Stimulated activated CD8-positive, alpha-beta memory T cell treated with anti-CD3 and anti-CD28 coated beads, Interleukin-2, amount 100 ng/mL, for 1 hour (primary cell): ENCODE measurements at places on chromosomes 1 and 21.

DNA sequence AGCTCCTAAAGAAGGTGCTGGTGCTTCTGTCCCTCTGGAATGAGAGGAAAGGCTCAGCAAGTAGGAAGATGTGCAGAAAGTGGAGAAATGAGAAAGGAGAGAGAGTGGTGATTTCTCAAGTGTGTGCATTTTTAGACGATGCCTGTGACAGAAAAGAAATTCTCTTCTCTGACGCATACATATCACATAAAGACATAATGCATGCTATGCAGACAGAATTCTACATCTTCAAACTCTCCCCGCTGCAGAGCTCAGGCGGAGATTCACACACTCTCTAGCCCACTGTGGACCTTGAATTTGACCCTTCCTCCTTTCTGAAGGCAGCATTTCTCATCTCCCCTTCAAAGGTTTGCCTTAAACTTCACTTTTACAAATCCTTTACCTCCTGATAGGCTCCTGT, 52.0 kb upstream of the CAMK1G start:
- no peak for DNase-seq

DNA sequence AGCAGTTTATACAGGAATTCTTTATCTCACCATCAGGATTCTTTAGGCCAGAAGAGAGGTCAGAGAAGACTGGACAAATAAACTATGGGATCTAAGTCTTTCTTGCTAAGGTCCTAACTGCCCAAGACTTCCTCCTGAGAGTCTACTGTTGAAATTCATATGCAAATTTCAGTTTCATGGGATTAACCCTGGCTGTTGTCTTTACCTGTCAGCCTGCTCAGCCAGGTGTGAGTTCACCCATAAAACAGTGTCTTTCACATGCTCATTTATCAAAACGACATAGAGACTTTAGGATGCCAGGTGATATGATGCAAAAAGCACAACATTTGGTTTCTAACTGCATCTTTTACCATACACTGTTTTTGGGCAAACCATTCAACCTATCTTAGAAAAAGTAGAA, 211.0 kb downstream of the PDE4B start:
- DNase-seq, result no peak

DNA sequence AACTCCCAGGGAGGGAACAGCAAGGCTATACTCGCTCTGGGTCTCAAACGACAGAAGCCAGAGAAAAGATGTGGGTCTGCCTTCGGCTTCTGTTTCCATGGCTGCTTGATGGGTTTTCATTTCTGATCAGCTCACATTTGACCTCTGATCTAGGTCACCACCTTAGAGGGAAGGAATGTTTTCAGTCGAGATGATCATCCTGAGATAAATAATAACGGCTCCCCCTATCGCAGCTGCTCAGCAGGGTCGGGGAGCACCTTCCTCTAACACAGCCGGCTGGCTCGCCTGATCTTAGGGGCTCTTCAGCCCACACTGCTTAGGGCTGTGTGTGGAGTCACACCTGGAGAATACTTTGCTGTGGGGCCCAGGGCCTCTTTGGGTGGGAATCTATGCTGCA, 53.1 kb upstream of the ZNF648 start:
- DNase-seq, result no peak

- no peak for DNase-seq
These were observed 177.5 kb downstream of the HIVEP3 start for GRCh38 chr1:41741244-41741643.

DNA sequence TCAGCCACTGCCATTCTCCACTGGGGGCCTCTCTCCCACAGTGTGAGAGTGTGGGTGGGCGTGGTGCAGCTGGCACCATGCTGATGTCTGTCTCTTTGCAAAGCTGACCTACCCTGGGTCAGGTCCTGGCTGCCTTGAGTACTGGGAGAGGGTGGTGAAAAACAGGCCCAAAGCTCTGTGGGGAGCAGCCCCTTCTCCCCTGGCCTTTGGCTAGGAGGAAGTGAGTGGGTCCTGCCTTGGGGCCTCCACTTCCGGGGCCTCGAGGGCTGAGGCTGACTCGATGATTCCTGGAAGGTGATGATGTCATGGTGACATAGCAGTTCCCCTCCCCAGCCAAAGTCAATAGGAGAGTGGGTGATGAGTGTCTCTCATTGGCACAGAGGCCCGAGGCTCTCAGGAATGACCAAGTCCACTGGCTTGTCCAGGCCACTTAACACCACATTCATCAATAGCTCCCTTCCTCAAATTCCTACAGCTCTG, 53.0 kb downstream of the IER5 start:
- DNase-seq, result no peak

DNA sequence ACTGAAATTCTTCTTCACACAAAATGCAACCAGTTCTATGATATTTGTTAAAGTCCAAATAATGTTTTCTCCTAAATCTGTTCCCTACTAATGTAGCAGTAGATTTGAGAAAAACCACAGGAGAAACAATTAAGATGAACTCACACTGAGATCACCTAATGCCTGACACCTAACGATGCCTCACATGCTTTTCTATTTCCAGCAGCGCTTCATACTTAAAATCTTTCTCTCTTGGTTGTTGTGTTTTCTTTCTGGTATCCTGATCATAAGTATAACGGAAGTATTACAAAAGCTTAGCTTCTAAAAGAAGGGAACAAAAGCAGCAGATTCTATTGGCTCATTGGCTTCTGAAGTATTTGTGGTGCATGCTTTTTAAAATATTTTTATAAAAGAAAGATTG, 267.2 kb upstream of the SGIP1 start:
- no peak for DNase-seq

- DNase-seq, result no peak
These were observed 63.3 kb upstream of the LRRC8D start for GRCh38 chr1:89757532-89757931.

DNA sequence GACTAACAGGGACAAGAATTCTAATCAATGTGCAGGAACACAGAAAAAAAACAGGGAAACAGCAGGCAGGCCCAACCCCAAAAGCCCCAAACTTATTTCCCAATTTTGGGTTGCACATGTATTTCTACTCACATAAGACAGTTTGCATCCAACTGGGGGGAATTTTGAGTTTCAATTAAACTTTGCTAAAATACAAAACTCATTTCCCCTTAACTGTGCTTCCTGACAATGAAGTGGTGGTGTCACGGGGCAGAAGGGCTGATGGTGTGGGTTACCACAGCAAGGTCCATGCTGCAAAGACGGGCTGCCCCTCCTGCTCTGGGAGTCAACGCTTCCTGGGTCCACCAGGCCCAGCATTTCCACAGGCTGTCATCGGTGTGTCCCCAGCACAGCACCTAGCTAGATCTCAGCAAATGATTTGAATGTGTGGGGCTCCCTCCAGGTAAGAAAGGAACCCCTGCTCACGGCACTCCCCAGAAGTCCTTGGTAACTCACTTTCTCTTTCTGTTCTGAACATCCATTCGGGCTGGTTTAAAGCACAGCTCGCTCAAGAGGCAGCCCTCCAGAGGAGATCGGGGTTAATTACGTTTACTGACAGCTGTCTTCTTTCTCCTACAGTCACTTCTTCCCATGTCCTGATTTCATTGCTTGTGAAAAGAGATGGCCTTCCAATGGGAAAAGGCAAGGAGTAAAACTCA, 27.4 kb downstream of the HIVEP3 start:
- DNase-seq, result peak; percentile 25

DNA sequence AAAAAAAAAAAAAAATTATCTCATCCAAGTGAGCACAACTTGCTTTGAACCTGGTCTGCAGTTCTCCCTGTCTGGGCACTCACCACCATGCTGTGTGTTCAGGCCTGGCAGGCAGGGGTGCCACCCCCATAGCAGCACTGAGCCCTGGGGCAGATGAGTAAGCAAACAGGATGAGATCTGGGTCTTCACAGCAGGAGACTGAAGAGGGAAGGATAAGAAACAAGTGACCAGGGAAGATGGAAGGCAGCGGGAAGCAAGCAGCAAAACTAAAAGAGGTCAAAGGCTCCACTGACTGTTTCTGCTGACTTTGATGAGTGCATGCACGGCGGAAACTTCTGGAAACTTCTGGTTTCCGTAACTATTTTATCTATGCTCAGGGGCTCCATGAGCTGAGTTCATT, 133.5 kb upstream of the SOD1 start:
- DNase-seq, result no peak

DNA sequence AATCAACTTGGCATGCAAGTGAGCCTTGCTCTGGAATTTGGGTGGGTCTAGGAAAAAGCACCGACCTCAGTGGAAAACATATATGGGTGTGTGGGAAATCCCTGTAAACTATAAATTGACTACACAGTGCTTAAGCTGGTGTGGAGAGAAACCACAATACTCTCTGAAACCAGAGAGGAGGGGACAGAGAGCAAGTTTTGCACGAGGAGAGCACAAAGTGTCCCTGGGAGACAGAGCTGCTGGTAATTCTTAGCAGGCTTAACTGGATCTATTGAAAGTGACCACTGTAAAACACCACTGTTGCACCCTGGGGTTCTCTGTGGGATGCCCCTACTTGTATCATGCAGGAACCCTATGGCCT, 12.8 kb downstream of the KCNJ15 start:
- no peak for DNase-seq

GRCh38 chr1:179714159-179714558, 28.9 kb upstream of the FAM163A start:
- no peak for DNase-seq

- no peak for DNase-seq
These were observed 245.0 kb upstream of the OLFM3 start for GRCh38 chr1:102241431-102242338.

DNA sequence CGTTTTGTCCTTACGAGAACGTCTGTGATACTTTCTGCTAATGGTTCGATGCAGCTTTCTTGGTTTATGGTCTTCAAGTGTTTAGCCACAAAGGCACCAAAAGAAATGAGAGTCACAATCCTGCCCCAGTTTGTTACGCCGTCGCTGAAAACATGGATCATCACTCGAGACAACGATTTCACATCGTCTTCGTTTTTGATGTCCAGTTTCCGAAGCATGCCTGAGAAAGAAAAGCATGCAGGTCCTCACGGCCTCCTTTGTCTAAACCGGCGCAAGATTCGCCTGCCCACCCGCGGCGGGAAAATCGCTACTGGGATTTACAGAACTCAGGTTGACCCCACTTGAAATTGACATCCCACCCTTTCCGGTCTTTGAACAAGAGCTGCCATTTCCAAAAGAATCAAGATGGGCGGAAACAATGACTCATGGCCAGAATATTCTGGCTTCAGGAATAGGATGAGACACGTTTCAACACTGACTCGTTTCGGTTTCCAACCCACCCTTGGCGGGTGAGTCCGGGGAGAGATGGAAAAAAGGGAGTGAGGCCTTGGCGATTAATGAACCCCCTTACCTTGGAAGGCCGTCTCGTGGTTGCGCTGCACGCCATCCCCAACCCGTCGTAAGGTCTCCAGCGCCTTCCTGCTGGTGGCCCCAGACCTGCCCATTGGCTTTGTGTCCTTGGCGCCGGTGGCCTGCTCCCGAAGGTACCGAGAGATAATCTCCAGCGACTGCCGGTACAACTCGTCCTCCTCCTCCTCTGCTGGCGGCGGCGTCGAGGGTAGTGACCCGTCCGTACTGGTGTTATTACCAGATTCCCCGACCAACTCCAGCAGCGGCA, 919 bp downstream of the MCL1 start:
- DNase-seq, result no peak

DNA sequence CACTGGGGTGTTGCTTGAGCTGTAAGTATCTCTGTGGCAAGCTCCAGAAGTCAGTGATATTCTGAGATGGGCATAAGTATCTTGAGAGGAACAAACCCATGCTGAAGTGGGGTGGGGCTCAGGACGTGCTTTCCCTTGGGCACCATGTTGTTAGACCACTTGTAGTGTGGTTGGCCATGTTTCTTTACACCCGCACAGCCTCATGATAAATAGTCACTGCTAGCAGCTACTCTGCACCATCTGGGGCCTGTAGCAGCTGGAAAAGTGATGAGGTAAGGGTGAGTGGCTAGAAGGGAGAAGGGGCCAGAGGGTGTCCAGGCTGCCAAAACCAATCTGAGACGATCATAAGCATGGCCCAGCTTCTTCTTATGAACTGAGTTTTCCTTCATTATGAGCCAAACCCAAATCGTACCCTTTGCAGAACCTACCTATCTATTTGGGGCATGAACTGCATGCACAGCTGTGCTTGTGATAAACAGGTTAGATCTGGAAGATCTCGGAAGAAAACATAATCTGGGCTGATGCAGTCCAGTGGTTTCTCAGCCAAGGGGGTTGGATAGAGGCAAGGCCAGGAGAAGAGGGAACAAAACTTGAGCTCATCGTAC, 91.9 kb upstream of the IRF2BP2 start:
- DNase-seq, result no peak

DNA sequence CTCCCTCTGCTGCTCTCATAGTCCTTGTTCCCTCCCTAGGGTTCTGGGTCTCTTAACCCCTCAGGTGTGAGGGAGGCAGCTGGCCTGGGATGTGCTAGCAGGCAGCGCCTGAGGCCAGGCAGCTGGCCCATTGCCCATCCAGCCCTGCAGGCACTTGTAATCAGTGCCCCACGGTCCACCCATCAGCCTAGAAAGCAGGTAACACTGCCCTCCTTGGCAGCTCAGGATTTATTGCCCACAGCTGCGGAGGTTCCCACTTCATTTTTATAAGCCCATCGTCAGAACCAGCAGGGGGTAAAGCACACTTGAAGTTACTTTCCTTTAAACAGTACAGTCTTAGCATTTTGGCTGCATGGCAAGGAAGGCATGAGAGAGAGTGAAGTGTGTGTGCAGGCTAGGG, 70.6 kb downstream of the TMEM53 start:
- no peak for DNase-seq

- no peak for DNase-seq
These were observed 254.8 kb upstream of the PLXNA2 start for GRCh38 chr1:208499026-208499425.

- DNase-seq, result no peak
These were observed 158.3 kb downstream of the FGGY start for GRCh38 chr1:59455206-59455605.

DNA sequence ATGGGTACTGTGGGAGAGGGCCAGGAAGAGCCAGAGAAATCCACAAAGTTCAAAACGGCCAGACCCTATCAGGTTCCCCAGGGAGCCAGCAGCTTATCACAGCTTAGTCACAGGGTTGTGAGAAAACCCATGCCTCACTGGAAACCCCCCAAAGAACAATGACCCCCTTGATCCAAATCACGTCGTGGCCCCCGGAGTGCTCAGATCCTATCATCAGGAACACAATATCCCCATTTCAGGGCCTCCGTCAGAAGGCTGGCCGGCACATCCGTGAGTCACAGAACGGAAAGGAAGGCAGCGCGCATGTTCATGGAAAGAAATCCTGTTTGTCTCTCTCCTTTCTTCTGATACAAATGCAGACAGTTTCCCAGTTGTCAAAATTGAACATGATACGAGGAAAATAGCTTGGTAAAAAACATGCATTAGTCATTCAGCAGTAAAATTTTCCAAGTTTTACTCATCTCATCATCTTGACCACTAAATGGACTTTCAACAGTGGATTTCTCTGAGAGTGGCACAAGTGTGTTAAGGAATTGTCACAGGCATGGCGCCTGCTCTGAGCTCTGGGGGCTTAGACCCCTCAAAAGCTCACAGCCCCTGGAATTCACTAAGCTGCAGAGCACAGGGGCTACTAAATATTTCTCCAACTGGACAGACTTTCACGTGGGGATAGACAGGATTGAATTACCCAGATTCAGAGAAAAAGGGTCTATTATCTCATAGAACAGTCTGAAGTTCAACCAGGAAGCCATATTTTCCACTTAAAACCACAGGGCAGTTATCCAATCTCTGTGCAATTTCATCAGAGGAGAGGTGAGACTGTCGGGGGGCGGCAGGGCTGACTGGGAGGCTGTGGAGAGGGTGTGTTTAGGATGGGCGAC, 124.8 kb downstream of the RIPK4 start:
- no peak for DNase-seq
